ENCODE measurements at places on chromosomes 12 and 14.

- no peak for DNase-seq
These were observed 129.6 kb upstream of the CDKN3 start for GRCh38 chr14:54267172-54267571.

GRCh38 chr14:42872786-42873185 is 1266.1 kb downstream of the LRFN5 start:
- DNase-seq = no peak

- no peak for DNase-seq
These were observed at the start of gene ASPG for GRCh38 chr14:104085032-104085888. TSS of gene ASPG (plus strand) at chr14:104085700. CDS start at chr14:104085771, 71 bp downstream.

- no peak for DNase-seq
These were observed 143.5 kb downstream of the SCARB1 start for GRCh38 chr12:124720004-124720680.

DNA sequence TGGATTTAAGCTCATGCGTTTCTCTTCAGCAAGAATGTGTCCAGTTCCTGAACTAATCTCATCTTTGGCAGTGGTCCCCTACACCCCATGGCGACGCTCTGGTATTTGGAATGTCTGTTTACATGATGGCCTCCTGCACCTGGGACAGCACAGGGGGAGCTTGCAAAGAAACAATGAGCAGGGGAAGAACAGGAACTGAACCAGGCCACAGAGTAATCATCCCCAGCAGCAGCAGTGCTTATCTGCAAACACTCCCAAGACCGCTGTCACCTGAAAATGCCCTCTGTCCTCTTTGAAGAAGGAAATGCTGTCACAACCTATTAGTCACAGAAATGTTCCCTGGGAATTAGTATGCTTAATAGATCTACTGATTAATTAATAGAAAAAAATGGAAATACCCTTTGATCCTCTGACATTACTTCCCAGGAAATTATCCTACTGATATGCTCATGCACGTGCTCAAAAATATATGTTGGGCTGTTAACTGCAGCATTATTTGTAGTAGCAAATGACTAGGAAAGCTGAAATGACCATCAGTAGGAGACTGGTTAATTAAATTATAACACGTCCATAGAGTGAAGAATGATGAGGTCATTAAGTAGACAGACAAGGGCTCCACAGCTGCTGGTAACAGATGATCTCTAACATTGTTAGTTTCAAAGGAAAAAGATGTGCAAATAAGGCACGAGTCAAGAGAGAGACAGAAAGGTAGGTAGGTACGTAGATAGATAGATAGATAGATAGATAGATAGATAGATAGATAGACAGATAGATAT is 279.3 kb upstream of the FLRT2 start:
- DNase-seq = no peak

DNA sequence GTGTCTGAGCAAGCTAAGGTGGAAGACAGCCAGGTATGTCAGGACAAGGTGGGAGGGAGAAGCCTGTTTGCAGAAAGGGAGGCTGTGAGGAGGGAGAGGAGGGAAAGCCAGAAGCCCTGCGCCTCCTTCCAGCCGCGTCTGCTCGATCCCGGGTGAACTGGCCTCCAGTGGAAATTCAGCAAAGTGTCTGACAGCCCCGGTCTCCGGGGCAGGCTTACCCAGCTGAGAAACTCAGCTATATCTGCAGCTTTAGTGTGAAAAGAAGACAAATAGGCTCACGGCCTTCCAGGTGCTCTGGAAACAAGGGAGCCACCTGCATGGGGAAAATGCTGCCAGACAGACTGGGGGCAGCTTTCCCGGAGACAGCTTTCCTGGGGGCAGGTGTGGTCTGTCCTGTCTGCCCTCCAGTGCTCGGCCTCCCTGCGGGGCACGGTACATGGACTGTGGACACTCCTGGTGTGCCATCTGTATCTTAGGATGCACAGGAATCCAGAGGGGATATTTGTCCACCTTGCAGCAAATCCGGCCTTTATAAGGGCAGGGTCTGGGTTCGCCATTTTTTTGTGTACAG is 6.3 kb downstream of the RFLNA start:
- no peak for DNase-seq

DNA sequence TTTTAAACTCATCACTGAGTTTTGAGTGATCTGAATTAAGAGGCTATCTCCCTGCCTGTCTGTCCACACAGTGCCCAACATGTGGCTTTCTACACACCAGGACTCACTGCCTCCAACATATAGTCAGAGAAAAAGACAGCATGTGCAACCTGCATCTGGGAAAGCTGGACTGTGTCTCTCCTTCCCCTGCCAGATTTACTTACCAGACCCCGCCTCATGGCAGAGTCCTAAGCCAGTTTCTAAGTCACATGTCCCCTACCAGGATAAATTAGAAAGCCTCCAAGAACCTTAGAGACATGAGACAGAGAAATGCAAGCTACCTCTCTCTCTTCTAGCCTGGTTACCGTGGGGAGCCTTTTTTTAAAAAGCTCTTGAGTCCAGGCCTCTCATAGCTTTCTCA is 2.7 kb upstream of the HDAC7 start:
- DNase-seq = no peak

- no peak for DNase-seq
These were observed 819.5 kb downstream of the SLC16A7 start for GRCh38 chr12:60415351-60415750.

- no peak for DNase-seq
These were observed 616 bp upstream of the CCDC77 start for GRCh38 chr12:400828-401227.

DNA sequence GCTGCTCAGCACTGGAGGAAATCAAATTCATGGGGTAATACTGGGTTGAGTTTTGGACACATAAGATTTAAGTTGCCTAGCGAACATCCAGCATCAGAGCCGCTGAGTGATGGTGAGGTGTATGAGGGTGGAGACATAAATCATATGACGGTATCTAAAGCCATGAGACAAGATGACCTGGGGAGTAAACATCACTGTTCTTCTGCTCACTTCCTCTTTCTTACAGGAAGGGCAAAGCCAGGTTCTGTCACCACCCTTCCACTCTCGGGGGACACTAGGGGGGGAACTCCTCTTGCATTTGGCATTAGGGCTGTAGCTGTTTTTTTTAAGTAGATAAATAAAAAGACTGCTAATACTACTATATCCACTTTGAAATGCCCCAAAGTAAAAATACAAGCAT is 24.0 kb downstream of the PRDM4 start:
- DNase-seq = no peak

DNA sequence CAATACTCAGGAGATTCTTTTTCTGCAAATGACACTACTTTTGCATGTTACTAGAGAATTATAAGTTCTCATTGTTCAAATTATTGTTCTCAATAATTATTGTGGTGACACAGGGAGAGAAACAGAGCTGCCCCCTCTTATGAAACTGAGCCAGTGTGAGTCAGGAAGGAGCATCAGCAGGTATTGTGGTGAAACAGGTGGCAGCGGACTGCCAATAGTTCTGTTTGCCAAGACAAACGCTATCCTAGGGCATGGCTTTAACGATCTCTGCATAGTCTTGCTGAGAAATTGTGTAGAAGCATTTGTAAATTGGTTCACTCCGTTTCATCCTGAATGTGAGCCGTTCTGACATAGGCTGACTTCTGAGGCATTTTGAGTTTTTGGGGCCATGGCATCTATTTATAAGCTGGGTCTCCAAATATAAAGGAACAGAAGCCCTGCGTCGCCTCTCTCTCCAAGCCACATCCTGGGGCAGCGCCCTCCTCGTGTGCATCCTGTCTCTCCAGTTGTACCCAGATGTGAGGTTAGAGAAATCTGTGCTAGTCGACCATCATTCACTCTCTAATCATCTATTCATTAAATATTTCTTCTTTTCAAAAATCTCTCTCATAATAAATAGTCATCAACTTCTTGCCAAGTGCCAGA is 15.8 kb upstream of the PPP4R4 start:
- no peak for DNase-seq

GRCh38 chr14:99863059-99863458 is 69.8 kb downstream of the EML1 start:
- no peak for DNase-seq

DNA sequence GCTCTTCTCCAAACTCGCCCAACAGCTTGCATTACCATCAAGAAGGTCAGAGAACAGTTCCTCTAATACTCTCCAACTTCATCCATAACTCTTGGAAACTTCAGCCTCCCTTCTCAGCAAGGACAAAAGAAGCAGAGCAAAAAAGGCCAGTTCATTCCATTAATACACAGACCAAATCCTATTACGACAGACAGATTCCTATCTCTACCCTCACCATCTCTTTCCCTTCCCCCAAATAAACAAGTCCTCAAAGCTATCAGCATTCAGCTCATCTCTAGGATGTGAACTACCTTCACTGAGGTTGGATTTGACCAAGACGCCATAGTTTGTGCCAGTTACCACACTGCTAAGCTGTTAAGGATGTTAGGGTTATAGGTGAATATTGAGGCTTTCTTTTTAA is 25.2 kb downstream of the SINHCAF start:
- DNase-seq = no peak

All from activated naive CD4-positive, alpha-beta T cell (primary cell).